H9 (cell line): ENCODE measurements at places on chromosomes 13 and 19.

DNA sequence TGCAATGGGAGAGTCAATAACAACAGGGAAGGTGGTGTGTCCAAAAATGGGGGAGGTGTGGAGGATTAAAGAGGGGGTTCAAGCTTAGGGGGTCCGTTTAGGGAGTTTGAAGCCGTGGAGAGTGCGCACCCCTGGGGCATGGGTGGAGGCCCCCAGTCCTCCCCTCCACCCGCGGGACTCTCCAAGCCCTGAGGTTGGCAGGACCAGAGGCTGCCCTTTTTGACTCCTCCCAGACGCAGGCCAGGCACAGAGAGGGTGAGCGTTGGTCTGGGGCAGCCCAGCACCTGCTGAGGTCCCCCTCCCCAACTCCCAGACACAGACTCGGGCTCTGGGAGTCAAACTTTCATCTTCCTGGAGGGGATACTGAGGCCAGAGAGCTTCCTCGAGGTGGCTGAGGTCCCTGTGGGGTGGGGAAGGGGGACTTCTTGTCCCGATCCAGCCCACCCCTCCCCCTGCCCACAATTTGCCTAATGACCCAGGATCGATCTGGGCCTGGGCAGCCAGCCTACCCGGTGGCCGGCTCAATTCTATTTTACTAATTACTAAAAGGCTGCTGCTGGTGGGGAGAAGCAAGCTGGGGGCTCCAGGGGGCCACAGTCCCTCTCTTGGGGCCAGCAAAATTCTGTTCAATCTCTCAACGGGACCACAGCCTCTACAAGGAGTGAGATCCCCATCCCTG is 2.8 kb upstream of the ONECUT3 start:
- no peak for DNase-seq

- DNase-seq, result no peak
Observed at GRCh38 chr13:23790577-23791170, 98.5 kb downstream of the MIPEP start.

DNA sequence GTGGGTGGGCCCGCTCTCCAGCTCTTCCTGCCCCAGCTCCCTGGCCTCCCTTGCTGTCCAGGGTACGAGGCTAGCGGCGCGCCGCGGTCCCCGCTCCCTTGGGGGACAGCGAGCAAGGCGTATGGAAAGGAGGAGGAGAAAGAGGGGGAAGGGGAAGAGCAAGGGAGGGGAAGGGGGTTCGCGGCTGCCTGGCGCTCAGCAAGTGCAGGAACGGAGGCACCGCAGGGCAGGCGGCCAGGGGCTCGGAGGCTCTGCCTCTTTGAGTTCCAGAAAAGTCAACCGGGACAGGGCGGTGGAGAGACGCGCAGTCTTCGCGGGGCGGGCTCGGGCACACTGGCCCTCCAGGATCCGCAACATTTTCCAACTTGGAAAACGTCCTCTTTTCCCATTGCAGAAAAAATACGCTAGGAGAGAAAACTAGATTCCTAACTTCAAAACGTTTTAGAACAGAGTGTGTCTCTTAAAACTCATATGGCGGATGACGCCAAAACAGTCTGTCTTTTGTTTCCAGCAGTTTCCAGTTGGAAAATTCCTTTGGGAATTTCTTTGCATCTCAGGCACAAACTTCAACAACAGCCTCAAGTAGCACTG is 23.1 kb upstream of the TNFRSF19 start:
- peak; percentile 51 for DNase-seq

- peak; percentile 29 for DNase-seq
Observed at GRCh38 chr13:85896516-85897450, 97.6 kb upstream of the SLITRK6 start.

DNA sequence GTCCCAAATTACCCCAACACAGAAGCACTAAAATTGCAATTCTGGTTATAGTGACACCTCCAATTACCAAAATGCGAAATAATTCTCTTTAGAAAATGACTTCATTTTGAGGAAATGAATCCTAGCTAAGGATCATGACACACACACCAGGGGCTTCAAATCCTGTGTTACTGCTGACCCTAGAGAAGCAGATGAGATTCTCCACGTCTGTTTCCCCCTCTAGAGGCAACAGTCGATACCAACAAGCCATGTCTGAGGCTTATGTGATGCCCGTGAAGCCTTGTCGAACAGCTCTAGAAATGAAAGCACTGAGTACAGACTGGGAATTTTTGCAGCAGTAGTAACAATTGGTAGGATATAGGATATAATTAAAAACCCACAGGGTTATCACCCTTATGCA is 153.6 kb upstream of the TMTC4 start:
- peak; percentile 36 for DNase-seq

DNA sequence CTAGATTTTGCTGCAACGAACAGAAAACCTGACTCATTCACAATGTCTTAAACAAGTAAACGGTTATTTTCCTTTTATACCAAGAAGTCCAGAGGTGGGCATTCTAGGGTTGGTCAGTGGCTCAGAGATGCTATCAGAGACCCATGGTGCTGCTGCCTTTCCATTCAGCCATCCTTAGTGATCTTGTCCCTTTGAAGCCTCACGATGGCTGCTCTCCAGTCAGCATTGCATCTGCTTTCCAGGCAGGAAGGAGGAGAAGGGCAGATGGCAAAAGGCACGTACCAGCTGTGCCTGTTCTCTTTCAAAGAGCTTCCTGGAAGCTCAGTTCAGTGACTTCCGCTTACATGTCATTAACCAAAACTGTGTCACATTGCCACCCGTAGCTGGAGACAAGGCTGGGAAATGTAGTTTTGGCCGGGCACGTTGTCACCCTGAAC is 30.1 kb downstream of the WDFY2 start:
- DNase-seq, result no peak

DNA sequence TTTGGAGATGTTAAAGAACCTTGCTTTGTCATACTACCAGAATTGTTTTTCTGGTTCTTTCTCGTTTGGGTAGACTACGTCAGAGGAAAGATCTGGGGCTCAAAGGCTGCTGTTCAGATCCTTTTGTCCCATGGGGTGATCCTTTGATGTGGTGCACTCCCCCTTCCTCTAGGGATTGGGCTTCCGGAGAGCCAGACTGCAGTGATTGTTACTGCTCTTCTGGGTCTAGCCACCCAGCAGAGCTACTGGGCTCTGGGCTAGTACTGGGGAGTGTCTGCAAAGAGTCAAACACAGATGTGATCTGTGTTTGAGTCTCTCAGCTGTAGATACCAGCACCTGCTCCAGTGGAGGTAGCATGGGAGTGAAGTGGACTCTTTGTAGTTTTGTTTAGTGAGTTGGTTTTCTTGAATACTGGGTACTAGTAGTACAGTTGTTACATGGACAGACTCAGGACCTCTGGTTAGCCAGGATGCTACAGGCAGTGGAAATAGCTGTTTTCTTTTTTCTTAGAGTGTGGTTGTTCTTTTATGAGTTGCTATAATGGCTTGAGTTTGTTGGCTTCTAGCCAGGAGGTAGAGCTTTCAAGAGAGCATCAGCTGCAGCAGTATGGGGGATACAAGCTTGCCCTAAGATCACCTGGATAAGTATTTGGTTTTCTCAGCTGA is 34.4 kb downstream of the DNAJC15 start:
- DNase-seq, result peak; percentile 43

DNA sequence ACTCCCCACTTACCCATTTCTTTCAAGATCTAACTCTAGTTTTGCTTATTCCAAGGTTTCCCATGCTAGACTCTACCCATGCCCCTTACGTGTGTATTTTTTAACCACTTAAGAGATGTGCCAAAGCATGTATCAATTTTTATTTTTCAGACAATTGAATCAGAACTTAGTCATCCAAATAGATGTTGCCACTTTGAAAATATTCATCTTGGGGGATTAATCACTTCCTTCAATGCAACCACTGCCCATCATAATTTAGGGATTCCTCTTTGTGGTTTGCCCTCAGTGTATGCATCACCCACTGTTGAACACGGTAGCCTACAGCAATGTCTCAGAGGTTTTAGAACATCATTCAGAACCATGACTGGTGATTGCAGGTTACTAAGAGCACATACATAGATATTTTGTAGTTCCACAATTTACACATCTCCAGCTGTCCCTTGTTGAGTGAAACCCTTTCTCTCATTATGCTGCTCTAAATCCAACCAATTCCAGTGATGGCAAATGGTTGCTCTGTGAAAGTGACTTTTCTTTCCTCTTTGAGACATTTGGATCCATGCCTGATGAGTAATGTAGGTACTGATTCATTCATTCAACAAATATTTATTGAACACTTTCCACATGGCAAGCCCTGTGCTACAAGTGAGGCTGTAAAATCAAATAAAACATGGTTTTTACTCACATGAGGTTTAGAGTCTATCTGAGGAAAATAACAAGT is 60.6 kb upstream of the SERP2 start:
- DNase-seq, result no peak

DNA sequence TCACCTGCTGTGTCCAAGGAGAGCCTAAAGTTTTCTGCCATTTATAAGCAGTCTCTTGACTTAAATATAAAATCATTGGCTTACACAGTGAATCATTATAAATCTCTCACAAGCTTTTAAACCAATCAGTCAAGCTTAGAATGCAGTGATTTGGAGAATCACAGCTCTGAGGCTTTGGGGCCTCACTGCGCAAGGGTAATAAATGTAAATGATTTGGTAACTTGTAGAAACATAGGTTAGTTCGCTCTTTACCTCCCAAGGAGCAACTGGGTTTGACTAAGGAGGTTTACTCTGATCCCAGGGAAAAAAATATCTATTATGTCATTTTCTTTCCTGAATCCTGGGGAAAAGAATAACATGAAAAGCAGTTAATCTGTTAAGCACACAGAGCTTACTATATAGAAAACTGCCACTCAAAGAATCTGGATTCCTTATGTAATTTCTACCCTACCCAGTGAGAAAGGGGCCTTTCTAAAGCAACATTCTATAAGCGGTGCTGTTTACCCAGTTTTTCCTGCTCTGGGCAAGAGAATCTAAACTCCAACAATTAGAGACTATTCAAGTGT is 128.2 kb downstream of the MZT1 start:
- DNase-seq, result no peak

DNA sequence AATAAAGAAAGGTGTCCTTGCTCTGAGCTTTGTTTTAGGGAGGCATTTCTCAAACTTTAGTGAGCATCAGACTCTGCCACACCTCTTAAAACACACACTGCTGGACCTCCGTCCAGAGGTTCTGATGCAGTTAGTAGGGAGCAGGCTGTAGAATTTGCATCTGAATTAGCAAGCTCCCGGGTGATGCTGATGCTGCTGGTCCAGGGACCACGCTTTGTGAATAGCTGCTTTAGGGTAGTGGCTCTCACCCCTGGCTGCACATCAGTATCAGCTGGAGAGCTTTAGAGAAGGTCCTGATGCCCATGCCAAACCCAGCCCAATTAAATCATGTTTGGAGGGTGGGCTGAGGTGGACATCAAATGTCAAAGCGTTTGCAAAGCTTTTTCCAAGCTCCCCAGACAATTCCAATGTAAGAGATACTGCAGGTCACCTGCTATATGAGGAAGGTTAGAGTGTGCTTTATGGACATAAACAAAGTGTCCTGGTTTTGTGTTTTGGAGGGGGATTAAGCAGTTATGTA is 3.6 kb downstream of the HTR2A start:
- no peak for DNase-seq

- no peak for DNase-seq
Observed at GRCh38 chr13:104701591-104701990, 1635.4 kb upstream of the SLC10A2 start.

DNA sequence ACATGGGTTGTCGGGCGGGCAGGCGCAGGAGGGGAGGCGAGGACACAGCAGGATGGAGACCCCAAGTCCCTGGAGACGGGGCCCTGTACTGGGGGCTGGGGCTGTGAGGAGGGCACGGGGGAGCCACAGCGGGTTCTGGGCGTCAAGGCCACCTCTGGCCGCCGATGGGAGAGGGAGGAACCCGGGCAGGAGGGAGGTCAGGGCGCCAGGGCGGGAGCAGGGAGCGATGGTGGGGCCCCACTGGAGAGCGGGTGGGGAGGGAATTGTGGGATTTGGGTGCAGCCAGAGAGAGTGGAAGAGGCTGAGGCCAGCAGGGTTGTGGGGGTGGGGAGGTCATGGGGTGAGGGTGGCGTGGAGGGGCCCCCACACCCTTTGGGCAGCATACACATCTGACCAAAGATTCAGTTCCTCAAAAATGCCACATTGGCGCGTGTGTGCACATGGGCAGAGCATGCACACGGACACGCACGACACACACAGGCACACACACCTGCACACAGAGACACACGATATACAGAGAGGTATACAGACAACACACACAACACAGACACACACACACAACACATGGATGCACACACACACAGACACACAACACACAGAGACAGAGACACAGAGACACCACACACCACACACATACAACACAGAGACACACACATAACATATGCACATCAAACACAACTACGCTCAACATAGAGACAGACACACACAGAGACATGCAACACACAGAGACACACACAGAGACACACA is 54.9 kb downstream of the AP1M1 start:
- no peak for DNase-seq

DNA sequence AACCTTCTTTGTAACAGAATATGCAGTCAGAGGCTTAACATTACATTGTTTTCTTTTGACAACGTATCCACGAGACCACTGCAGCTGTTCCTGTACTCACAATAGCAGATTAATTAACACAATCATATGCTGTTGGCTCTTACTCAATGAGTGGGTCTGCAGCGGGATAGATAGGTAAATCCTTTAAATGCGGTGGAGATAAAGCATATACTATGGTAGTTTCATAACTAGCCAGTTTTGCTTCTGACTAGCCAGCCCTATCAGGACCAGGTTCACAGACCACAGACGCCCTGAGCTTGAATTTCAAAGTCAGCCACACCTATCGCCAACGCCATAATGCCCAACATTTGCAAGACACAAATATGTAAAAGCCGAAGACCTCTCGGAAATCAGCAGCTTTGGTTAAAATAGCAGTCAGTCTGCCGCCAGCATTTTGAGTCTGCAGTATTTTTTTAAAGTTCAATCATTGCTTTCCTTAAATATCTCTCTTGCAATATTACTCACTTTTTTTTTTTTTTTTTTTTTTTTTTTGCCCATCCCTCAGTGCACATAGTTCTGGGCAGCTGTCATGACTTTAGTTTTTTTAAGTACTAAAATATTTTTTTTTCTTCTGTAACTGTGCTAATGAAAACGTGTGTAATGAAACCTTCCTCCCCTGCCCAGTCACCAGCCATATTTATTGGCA is 120.5 kb downstream of the ZNF536 start:
- peak; percentile 40 for DNase-seq

DNA sequence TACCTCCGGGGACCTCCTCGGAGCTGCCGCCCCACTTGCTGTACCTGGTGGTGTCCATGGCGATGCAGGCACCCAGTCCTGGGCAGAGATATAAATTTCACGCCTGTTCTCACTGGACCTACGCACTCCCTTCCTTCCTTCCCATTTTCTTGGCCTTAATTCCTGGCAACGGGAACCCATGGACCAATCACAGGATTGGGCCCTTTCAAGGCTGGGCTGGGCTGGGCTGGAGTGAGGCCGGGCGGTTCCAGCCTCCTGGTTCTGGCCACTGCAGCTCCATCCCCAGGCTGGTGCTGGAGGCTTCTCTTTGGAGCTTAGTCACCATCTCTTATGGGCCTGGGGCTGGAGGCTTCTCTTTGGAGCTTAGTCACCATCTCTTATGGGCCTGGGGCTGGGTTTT is at the start of gene CLEC4G:
TSS of gene CLEC4G (minus strand) at position 66 of the 400 bp plus-strand sequence. CDS start at position 58, 8 bp downstream.
- DNase-seq, result no peak

GRCh38 chr13:52842441-52842840 is 6.0 kb downstream of the PCDH8 start:
- no peak for DNase-seq

- DNase-seq, result no peak
Observed at GRCh38 chr19:7645163-7645562, 8.3 kb downstream of the STXBP2 start.
